ENCODE measurements at places on chromosomes 3 and 15.

GRCh38 chr15:78691167-78691850 lies 50.3 kb upstream of the CHRNB4 start:
- peak; percentile 18 for DNase-seq

- no peak for DNase-seq
Measured at GRCh38 chr15:94075349-94075748, 156.0 kb upstream of the MCTP2 start.

DNA sequence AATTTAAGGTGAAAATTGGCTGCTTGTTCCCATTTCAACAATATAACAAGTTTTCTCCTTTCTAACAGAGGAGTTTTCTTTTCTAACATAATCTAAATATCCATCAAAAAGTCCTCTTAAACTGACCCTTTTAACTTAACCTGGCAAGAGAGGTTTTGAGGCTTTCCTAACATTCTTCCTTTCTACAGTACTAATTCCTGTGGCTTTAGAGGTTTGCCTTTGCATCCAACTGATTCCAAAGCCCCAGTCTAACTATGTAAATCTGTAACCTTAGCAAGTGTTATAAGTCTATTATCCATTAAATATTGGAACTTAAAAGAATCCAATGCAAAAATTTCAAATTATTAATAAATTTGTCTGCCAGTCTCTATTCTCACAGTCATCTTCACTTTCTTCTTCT lies 134.1 kb downstream of the ISL2 start:
- no peak for DNase-seq

GRCh38 chr3:43647331-43648166 lies 25.7 kb upstream of the ANO10 start:
- DNase-seq: no peak

DNA sequence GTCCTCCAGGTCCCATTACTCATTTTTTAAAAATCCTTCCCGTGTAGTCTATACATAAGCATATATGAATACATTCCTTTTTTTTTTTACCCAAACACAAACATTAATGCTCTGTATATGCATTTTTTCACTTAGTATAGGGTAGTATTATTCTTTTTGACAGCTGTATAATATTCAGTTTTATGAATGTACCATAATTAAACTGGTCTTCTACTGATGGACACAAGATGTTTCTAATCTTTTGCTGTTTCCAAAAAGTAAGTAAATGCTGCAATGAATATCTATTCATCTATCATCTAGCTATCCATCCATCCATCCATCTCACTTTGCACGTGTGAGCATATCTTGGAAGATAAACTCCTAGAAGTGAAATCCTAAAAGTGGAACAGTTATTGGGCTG lies 110.8 kb downstream of the IGF2BP2 start:
- DNase-seq: no peak

DNA sequence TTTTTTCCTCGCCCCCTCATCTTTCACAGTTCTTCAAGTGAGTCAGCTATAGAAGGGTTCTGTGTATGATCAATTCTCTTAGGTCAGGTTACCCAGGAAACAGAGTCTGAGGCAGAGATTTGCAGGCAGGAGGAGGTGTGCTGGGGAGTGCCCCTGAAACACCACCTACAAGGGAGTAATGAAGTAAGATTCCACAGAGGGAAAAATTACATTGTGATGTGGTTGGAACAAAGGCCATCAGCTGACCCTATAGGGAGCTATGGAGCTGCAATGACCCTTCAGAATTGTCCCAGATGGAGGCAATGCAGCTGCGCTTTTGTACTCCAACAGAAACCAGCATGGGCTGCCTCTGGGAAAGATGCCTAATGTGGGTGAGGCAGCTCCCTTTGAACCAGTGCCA lies 142.2 kb upstream of the CNTN3 start:
- DNase-seq: no peak

- DNase-seq: peak; percentile 76
Measured at GRCh38 chr3:50324351-50325112, 2.0 kb upstream of the HYAL2 start.

DNA sequence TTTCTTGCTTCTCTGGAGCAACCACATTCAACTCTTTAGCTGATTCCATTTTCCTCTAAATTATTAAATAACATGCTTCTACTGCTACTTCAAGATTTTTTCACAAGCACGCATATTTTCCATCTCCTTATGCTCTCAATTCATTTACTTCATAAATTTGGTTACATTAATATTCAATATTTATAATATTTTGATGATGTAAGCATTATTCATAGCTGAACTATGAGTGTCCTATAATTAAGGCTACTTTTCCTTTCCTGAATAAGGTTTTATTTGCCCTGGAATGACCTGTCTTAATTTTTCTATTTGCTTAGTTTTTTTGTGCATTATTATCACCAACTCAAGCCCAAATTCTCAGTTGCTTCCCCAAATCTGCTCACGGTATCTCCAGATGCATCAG lies 109.4 kb upstream of the ADPGK start:
- DNase-seq: no peak

- DNase-seq: no peak
Measured at GRCh38 chr3:59839283-59839682, 789.5 kb upstream of the CFAP20DC start.

- DNase-seq: no peak
Measured at GRCh38 chr3:53173107-53173506, 12.1 kb downstream of the PRKCD start.

- no peak for DNase-seq
Measured at GRCh38 chr3:196963631-196963953, 5.0 kb downstream of the PIGZ start.

GRCh38 chr3:197174927-197175326 lies 123.5 kb downstream of the DLG1 start:
- DNase-seq: no peak

- no peak for DNase-seq
Measured at GRCh38 chr15:81888748-81889484, 156.9 kb downstream of the MEX3B start.

All from endothelial cell of umbilical vein (primary cell).